ENCODE measurements at places on chromosomes 16 and 17. TPM values are rescaled to one million over a fixed set of nuclear protein-coding genes. Genes with fewer than 3 reads are reported as not detected.

Gene TMEM92
- 2.5 TPM for total RNA-seq

- DNase-seq: no peak
Observed at GRCh38 chr17:80198144-80198661, 21.9 kb downstream of the SGSH start.

Gene SLC16A5
- not detected for total RNA-seq

GRCh38 chr16:3938843-3939624 is 58.5 kb upstream of the CREBBP start:
- peak; percentile 52 for DNase-seq

- no peak for DNase-seq
Observed at GRCh38 chr16:87541872-87542234, 49.0 kb upstream of the ZCCHC14 start.

Gene NLE1
- 42.9 TPM for total RNA-seq

Gene PIRT
- not detected for total RNA-seq

- DNase-seq: no peak
Observed at GRCh38 chr17:73237714-73238113, 24.0 kb downstream of the CPSF4L start.

DNA sequence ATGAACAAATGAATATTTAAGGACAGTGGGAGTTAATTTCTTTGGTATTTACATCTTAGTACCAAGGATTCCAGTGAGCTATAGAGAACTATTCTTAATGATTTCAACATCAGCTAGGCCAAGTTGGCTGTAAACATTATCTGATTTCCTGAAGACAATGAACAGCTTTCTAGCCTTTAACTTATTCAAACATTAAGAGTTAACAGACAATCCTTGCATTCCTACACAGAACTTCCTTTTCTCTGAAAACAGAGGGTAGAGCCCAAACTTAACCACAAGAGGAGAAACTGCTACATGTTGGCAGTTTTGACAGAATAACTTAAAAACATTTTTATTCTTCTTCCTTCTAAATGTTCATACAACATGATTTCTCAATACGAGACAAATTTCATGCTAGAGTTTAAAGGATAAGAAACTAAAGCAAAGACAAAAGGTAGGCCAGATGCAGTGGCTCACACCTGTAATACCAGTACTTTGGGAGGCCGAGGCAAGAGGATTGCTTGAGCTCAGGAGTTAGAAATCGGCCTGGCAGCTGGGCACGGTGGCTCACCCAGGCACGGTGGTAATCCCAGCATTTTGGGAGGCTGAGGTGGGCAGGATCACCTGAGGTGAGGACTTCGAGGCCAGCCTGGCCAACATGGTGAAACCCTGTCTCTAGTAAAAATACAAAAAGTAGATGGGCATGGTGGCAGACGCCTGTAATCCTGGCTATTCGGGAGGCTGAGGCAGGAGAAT is 4.4 kb downstream of the CRLF3 start:
- no peak for DNase-seq

GRCh38 chr16:83969771-83970429 is 1.9 kb downstream of the NECAB2 start:
- DNase-seq: no peak

- peak; percentile 40 for DNase-seq
Observed at GRCh38 chr17:38584350-38584925, 21.3 kb downstream of the SRCIN1 start.

GRCh38 chr17:72972263-72972951 is 120.1 kb downstream of the SLC39A11 start:
- DNase-seq: no peak

GRCh38 chr17:79273660-79274059 is 199.0 kb downstream of the ENGASE start:
- DNase-seq: no peak

GRCh38 chr17:15946611-15947120 is 1.7 kb downstream of the ADORA2B start:
- DNase-seq: no peak

Measured in HT1080 (cell line).